ENCODE measurements at places on chromosomes 11 and 22.

- DNase-seq: no peak
Measured at GRCh38 chr22:45223304-45224117, 17.2 kb downstream of the KIAA0930 start.

GRCh38 chr11:13767471-13767870 is 99.0 kb downstream of the FAR1 start:
- DNase-seq: no peak

DNA sequence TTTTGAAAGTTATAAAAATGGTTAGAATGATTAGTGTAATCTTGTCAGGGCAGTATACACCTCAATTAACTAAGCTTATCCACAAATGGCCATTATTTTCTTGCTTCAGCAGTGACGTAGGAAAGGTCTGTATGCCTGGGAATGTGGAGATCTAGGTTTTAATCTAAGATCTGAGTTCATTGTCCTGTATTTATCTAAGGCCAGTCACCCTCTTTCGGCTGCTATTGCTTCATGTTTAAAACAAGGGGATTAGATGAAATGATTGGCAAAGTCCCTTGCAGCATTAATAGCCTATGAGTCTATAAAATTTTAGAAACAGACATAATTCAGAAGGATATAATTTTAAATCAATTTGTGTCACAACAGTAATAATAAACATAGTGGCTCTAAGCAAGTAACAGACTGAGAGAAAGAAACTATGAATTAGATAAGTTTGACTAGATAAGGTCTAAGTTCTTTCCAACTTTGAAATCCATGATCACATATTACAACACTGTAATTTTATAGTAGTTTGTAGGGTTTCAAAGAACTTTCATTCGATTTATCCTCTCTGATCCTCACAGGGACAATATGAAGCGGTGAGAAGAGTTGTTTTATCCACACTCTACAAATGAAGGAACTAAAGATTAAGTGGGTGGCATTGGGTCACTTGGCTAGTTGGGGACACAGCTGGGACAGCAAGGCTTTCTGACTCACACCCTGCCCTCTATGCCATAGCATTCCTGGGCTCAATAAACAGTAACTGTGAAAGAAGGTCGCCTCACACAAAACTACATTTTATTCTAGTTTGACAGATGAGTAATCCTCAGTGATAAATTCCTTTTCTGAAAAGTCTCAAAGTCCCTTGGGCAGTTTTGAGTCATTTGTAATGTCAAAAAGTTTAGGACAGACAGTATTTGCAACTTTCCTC is 60.6 kb upstream of the RDX start:
- no peak for DNase-seq

GRCh38 chr11:20156876-20157613 is 3.2 kb downstream of the DBX1 start:
- DNase-seq: peak; percentile 47

DNA sequence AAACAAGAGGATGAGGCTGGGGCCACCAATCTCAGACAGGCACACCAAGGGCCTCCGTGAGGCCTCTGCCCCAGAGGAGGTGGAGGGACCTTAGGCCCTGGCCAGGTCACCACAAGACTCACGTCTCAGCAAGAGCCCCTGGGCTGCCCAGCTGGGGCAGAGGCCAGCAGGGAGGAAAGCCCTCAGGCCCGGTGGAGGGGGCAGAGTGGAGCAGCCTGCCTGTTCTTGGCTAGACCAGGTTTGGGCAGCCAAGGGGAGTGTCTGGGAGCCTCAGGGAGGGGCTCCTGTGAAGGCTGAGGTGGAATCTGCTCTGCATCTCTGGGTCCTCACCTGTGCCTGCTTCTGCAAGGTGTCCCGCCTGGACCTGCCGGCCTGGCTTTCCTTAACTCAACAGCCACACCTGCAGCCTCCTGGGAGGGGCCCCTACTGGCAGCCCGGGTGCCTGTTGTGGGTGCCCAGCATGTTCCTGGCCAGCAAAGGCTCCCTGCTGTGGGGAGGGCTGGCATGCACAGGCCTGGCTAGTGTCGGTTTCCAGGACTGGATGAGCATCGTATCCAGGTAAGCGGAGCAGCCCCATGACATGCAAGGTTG is 11.9 kb downstream of the TTLL12 start:
- DNase-seq: no peak

Data from stimulated activated CD4-positive, alpha-beta T cell treated with anti-CD3 and anti-CD28 coated beads, Interleukin-15, amount 100 ng/mL, for 24 hours (primary cell).